ENCODE measurements at places on chromosomes 12 and 14.
A peak's percentile ranks its signal among the peaks of the same experiment; 100 is the strongest.

- peaks cover 3% of the 10 kb centered on the region for H3K36me3 ChIP-seq
- H3K27me3 ChIP-seq: no peaks in the 10 kb centered on the region
- H3K27ac ChIP-seq: peak overlapping the region; percentile 88
- no peak overlapping the region for H3K4me3 ChIP-seq
- peak; percentile 85 for DNase-seq
- H3K4me1 ChIP-seq: peaks cover 44% of the 10 kb centered on the region
These were observed 45.3 kb downstream of the BEGAIN start for GRCh38 chr14:100541621-100542560.

DNA sequence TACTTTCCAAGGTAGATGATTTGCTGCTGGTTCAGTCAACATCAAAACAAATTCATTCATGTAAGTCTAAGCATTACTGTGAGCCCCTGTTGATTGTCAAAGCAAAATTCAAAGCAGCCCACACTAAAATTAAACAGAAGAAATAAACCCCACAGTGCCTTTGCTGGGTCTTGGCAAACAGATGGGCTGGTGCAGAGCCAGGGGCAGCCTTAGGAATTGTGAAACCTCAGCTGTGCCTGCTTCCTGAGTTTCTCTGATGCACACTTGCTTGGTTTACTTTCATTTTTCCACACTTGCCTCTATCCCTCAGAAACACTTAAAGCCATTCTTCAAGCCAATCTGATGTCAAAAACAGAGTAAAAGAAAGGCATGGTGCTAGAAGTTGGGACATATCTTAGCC lies 6.6 kb upstream of the PLEKHG7 start:
- H3K27ac ChIP-seq: no peak overlapping the region
- H3K4me3 ChIP-seq: no peak overlapping the region
- H3K4me1 ChIP-seq: no peaks in the 10 kb centered on the region
- H3K36me3 ChIP-seq: no peaks in the 10 kb centered on the region

DNA sequence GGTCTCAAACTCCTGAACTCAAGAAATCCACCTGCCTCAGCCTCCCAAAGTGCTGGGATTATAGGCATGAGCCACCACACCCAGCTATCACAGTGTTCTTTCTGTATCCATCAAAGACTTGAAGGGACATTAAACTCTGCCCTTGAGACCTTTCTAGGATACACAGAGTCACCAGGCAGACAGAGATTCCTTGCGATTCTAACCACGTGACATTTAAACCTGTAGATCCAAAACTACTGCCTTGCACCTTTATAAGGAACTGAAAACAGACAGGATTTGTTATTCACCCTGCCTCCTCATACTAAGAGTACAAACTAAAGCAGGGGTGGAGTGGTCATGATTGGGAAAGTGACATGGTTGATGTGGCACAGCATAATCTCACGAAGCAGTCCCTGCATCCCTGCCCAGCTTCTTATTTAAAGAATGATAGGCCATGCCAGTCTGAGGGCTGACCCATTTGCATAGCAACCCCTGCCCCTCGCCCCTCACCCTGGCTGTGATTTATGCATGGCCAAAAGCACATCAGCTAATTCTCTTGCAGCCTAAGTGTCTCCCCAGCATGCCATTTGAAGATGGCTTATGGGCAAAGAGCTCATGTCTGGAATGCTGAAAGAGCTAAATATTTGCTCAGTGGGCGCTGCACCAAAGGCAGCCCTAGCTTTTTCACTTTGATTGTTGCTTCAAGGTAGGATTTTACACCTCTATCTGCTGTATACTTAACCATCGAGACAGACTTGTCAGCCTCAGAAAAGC lies 43.2 kb upstream of the MYBPC1 start:
- no peak overlapping the region for H3K4me3 ChIP-seq
- DNase-seq: no peak
- peaks cover 3% of the 10 kb centered on the region for H3K4me1 ChIP-seq

- no peaks in the 10 kb centered on the region for H3K4me1 ChIP-seq
- H3K27ac ChIP-seq: no peak overlapping the region
- no peaks in the 10 kb centered on the region for H3K36me3 ChIP-seq
- H3K27me3 ChIP-seq: no peaks in the 10 kb centered on the region
- no peak for DNase-seq
These were observed 309.2 kb upstream of the TBX3 start for GRCh38 chr12:114993165-114993564.

DNA sequence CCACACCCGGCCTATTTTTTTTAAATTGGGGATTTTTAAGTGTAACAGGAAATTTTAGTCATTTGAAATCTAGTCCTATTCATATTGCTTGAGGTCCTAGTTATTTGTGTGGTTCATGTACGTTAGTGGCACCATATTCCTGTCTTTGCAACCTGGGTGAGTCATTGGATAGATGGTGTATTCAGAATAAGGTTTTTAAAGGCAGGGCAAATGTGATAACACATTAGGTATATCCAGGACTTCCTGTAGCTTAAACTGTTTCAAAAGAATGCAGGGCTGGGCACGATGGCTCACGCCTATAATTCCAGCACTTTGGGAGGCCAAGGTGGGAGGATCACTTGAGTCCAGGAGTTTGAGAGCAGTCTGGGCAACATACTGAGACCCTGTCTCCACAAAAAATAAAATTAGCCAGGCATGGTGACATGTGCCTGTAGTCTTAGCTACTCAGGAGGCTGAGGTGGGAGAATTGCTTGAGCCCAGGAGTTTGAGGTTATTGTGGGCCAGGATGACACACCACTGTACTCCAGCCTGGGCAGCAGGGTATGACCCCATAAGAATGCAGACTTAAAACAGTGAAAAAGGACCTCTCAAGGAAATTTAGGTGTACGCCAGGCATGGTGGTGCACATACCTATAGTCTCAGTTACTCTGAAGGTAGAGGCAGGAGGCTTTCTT lies 8.1 kb downstream of the ATP6V0A2 start:
- no peaks in the 10 kb centered on the region for H3K36me3 ChIP-seq
- no peaks in the 10 kb centered on the region for H3K4me1 ChIP-seq
- H3K4me3 ChIP-seq: no peak overlapping the region
- no peak for DNase-seq

Data from body of pancreas (tissue), 4 donors.